ENCODE measurements at places on chromosomes 16 and 17.

- DNase-seq = no peak
Observed at GRCh38 chr16:9797306-9797705, 384.9 kb downstream of the GRIN2A start.

DNA sequence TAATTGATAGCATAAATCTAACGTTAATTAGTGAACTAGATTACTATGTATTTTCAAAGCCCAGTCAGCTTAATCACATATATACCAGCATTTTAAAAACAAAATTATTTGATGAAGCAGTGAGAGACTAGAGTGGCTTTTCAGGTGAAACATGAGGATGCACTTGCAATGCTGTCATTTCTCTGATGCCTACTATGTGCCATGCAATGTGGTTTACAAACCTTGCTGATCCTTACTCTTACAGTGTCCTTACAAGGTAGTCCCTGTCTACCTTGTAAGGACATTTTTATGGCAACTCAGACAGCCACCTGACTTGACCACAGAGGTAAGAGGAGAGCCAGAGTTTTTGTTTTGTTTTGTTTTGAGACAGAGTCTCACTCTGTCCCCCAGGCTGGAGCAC, 42.7 kb downstream of the CYB5B start:
- no peak for DNase-seq

DNA sequence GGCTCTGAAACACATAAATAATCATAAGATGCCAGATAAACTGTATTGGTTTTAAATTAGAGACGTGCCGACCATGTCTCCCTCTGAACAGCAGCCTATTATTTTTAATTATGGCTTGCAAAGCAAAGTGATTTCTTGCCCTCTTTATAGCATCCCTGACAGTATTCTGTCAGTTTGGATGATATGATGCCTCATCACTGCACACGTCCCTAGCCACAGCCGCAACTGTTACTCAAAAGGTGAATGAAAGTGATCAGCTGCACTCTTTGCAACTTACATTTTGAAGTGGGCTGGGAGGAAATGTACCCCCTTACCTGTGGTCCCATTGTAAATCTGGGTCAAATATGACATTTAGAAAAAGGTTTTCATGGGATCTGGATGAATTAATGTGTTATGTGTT, 389.9 kb downstream of the MAF start:
- no peak for DNase-seq

- DNase-seq = no peak
Observed at GRCh38 chr16:50502616-50503011, 45.6 kb upstream of the NKD1 start.

GRCh38 chr17:29133121-29133713, 47.0 kb downstream of the MYO18A start:
- no peak for DNase-seq

- no peak for DNase-seq
Observed at GRCh38 chr16:84699147-84699711, 571 bp upstream of the USP10 start.

Measured in stimulated activated CD8-positive, alpha-beta memory T cell treated with anti-CD3 and anti-CD28 coated beads, Interleukin-7, amount 100 ng/mL, for 1 hour (primary cell).